ENCODE measurements at places on chromosomes 7 and 10.

- DNase-seq: no peak
Observed at GRCh38 chr10:2118201-2118600, 380.9 kb upstream of the ADARB2 start.

GRCh38 chr7:11760372-11760771 lies 71.6 kb downstream of the THSD7A start:
- DNase-seq: peak; percentile 54

- peak; percentile 35 for DNase-seq
Observed at GRCh38 chr10:5876181-5876768, 13.4 kb downstream of the ANKRD16 start.

GRCh38 chr7:30650421-30650808 lies 31.8 kb downstream of the CRHR2 start:
- no peak for DNase-seq

- DNase-seq: no peak
Observed at GRCh38 chr7:106339513-106340246, 54.9 kb upstream of the NAMPT start.

- no peak for DNase-seq
Observed at GRCh38 chr10:103941801-103942200, 23.8 kb upstream of the STN1 start.

DNA sequence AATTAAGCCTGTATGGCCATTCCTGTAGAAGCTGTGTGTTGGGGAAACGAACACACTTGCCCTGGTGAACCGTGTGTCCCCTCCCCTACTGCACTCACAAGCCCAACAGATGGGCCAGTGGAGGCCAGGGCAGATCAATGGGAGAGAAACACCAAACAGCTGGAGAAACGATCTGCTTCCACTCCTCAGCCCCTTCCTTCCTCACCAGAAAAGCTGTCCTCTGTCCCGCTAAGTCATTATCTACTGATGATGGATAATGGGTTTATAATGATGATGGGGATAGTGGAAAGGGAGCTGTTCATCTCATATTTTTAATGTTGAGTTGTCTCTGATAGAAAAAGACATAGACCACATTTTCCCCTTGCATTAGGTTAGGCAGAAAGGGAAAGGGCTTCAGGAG lies 99.7 kb downstream of the ELMO1 start:
- DNase-seq: no peak

- DNase-seq: peak; percentile 86
Observed at GRCh38 chr7:130273081-130273932, 6.6 kb downstream of the CPA2 start.

DNA sequence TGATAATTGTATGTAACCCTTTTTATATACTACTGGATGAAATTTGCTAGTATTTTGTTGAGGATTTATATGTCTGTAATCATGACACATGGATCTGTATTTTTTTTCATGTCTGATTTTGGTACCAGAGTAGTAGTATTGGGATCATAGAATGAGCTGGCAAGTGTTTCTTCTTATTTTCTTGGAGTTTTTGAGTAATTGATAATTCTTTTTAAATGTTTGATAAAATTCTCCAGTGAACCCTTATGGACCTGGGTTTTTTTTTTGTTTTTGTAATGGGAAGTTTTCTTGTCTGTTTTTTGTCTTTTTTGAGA lies 28.4 kb downstream of the ZNF33A start:
- no peak for DNase-seq

- no peak for DNase-seq
Observed at GRCh38 chr7:21429786-21430574, 2.1 kb downstream of the SP4 start.

GRCh38 chr10:132448248-132448731 lies 51.3 kb downstream of the PWWP2B start:
- no peak for DNase-seq

- peak; percentile 34 for DNase-seq
Observed at GRCh38 chr10:92068900-92069299, 145.3 kb downstream of the BTAF1 start.

DNA sequence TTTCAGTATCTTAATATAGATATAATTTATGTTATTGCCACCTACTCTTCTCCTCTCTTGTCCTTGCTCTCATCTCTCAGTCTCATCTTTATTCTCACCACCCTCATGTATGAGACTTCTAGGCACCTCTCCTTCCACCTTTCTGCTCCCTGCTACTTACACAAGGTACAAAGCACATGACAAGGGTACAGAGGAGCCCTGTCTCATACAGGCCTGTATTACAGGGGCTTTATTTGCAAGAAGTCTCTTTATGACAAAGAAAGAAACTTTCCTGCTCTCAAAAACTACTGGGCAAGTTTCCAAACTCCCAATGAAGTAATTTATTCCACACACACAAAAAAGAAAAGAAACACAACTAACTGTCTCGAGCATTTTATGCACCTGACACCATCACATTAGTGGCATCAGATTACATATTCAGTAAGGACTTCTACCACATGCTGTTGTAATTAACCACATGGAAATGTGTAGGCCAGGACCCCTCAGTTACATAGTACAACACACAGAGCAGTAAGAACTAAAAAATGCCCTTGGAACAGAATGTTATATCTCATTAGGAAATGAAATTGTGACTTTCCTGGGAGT lies 253.1 kb downstream of the FZD1 start:
- peak; percentile 40 for DNase-seq

- no peak for DNase-seq
Observed at GRCh38 chr10:127600479-127600878, 51.4 kb downstream of the NPS start.

GRCh38 chr10:95626500-95626899 lies 30.0 kb downstream of the ALDH18A1 start:
- no peak for DNase-seq

GRCh38 chr7:14836571-14837189 lies 65.9 kb downstream of the DGKB start:
- peak; percentile 91 for DNase-seq

- no peak for DNase-seq
Observed at GRCh38 chr7:33869176-33869575, 36.2 kb upstream of the BMPER start.

DNA sequence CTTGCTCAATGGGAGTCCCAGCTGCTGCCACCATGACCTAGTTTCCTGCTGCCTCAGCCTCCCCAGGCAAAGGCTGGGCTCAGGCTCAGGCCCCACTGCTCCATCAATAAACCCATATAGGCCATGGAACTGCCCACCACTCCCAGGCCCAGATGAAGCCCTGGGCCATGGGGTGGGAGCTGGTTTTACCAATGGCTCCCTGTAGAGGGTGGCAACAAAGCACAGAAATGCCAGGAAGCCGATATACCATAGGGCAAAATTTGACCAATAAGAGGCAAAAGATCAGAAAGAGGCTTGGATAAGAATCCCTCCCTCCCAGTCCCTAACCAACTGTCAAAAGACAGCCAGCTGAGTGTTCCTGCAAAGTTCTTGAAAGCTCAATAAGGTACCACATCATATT lies 101.8 kb upstream of the DOCK1 start:
- DNase-seq: no peak

DNA sequence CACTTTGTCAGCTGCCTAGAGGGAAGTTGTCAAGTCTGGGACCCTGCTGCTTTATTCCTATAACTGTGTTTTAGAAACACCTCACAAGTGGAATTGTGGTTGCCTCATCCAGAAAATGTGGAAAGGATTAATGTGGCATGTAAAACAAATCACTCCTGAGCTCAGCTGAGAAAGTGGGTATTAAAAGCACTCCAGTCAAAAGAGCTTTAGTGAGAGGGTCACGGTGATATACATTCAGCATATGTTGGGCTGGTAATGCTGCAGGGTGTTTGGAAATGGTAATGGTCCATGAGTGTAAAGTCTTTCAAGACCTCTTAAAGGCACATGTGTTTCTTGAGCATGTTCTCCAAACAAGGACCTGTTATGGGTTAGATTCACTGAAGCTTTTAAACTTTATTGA lies 318.2 kb upstream of the MEOX2 start:
- no peak for DNase-seq

GRCh38 chr10:63498665-63499064 lies 22.5 kb upstream of the REEP3 start:
- peak; percentile 39 for DNase-seq

GRCh38 chr7:149818536-149818840 lies 19.7 kb upstream of the ZNF862 start:
- DNase-seq: no peak

- DNase-seq: no peak
Observed at GRCh38 chr7:49850921-49851613, 77.6 kb downstream of the VWC2 start.

DNA sequence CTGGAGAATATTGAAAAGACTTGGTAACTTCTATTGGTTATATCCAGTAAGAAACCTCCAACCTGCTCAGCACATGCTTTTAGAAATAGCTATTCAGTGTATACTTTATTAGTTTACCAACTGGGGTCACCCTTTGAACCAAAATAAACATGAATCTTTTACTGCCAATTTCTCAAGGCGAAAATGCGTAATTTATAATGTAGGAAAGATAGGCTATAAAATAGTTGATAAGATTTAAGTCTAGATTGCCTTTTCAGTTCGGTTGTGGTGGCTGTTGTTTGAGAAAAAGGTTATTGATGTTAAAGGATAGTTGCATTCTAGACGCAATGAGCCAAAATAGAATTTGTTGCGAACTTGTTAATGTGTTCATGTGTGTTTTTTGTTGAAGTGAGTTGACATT lies 82.6 kb upstream of the OIT3 start:
- DNase-seq: no peak

DNA sequence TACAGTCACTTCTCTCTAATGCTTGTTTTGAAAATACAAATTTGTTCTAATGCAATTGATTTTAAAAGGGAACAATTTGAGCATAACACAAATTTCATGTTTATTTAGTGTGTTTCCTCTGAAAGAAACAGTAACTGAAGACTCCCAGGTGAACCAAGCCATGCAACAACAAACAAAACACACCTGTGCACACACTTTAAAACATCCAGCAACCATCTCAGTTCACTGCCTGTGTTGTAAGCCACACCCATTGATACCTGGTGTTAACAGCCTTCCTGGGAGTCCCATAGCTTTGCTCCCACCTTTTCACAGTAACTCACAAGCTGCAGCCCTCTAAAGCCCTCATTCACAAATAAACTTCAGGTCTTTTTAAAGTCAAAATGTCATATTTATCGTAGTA lies 89.3 kb downstream of the DOCK4 start:
- DNase-seq: no peak

GRCh38 chr7:8175929-8176369 lies 86.0 kb downstream of the ICA1 start:
- no peak for DNase-seq

GRCh38 chr7:4787947-4788626 lies 12.7 kb downstream of the AP5Z1 start:
- no peak for DNase-seq

- DNase-seq: no peak
Observed at GRCh38 chr7:87342231-87342630, 3.2 kb upstream of the CROT start.

Measured in choroid plexus epithelial cell (primary cell).